ENCODE measurements at places on chromosomes 6 and 20. TPM values are rescaled to one million over a fixed set of nuclear protein-coding genes. Genes with fewer than 3 reads are reported as not detected.

The TRIM40 gene
- not detected for total RNA-seq

The CCHCR1 gene
- 18.4 TPM for total RNA-seq

The CST5 gene
- total RNA-seq = not detected

The MMS22L gene
- total RNA-seq = 8.3 TPM

The RCAN2 gene
- total RNA-seq = not detected

The KCNQ5 gene
- total RNA-seq = 1.5 TPM

The RAD21L1 gene
- not detected for total RNA-seq

The NKX2-4 gene
- not detected for total RNA-seq

The LY86 gene
- total RNA-seq = not detected

The KCNQ2 gene
- not detected for total RNA-seq

The STMND1 gene
- total RNA-seq = not detected

The NOTCH4 gene
- total RNA-seq = 0.98 TPM

The MBOAT1 gene
- 1.8 TPM for total RNA-seq

The EPHA7 gene
- not detected for total RNA-seq

The RAB44 gene
- total RNA-seq = 0.07 TPM

The ULBP3 gene
- total RNA-seq = 14.7 TPM

The HTR1E gene
- total RNA-seq = not detected

The FKBP1C gene
- not detected for total RNA-seq

The PABPC1L gene
- total RNA-seq = 5.9 TPM

The GHRH gene
- total RNA-seq = not detected

The BFSP1 gene
- total RNA-seq = 3.0 TPM

The ARFGEF3 gene
- 3.0 TPM for total RNA-seq

The C6orf52 gene
- 4.6 TPM for total RNA-seq

The EYA4 gene
- total RNA-seq = 3.9 TPM

The KIF25 gene
- total RNA-seq = not detected

Measured in airway epithelial cell (primary cell).